MG63 (cell line): ENCODE measurements at places on chromosomes 12 and 14. TPM values are rescaled to one million over a fixed set of nuclear protein-coding genes. Genes with fewer than 3 reads are reported as not detected.

DNA sequence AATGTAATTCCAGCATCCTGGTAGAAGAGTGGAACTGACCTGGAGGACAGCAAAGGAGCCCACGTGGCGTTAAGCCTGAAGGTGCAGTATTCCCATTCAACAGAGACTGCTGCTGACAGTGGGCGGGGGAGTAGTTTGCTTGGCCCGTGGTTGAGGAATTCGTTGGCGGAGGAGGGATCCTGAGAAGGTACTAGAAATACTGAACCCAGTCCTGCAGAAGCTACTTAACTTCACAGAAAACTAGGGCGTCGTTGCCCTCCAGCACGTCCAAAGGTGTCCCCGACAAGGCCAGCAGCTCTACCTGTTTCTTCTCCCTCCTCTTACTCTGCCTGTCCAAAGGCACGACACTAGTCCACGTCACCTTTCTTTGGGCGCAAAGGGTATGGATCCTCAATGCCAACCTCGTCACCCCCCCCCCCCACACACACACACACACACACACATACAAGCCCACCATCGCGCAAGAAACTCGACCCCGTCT lies 303 bp downstream of the PUS7L start:
- DNase-seq: peak; percentile 59

DNA sequence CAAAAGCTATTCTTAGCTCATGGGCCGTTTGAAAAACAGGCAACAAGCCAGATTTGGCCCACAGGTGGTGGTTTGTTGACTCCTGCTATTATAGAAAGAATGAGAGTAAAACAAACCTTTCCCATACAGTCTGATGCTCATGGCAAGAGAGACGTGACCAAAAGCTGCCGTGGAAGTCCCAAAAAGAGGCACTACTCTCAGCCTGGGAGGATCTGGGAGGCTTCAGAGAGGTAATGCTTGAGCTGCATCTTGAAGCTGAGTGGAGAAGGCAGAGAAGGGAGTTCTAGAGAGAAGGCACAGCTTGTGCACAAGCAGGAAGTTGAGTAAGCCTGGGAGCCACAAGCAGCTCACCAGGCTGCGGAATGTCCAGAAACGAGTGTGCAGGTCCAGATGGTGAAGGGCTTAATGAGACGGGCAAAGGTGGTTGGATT lies 9.6 kb downstream of the PLXNC1 start:
- DNase-seq: no peak

GRCh38 chr14:104708606-104709268 lies 15.3 kb upstream of the ADSS1 start:
- DNase-seq: peak; percentile 49

DNA sequence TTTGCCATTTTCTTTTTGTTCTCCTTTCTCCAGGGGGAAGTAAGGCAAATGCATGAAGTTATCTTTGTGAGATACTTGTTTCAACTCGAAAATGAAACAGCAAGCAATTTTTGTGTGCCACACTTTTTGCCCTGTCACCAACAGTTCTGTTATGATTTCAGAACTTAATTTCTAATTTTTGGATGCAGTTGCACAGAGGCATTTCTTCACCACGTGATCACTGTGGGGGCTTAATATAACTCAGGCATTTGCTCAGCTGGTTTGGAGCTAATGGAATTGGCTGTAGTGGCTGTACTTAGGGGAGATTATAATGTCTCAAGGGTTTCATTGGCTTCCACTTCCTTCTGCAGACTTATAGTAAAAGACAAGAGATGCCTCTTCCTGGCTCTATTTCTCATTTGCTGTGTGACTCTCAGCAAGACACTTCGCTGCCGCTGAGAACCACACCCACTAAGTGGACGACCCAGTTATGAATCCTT lies 452.4 kb downstream of the RAD51B start:
- no peak for DNase-seq

DNA sequence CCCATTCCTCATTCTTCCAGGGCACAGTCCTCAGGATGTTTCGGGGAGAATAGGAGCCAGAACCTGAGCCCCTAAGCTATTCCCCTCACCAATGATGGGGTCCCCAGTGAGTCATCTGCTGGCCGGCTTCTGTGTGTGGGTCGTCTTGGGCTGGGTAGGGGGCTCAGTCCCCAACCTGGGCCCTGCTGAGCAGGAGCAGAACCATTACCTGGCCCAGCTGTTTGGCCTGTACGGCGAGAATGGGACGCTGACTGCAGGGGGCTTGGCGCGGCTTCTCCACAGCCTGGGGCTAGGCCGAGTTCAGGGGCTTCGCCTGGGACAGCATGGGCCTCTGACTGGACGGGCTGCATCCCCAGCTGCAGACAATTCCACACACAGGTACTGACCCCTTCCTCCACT lies 1.3 kb downstream of the SLC39A5 start:
- no peak for DNase-seq

DNA sequence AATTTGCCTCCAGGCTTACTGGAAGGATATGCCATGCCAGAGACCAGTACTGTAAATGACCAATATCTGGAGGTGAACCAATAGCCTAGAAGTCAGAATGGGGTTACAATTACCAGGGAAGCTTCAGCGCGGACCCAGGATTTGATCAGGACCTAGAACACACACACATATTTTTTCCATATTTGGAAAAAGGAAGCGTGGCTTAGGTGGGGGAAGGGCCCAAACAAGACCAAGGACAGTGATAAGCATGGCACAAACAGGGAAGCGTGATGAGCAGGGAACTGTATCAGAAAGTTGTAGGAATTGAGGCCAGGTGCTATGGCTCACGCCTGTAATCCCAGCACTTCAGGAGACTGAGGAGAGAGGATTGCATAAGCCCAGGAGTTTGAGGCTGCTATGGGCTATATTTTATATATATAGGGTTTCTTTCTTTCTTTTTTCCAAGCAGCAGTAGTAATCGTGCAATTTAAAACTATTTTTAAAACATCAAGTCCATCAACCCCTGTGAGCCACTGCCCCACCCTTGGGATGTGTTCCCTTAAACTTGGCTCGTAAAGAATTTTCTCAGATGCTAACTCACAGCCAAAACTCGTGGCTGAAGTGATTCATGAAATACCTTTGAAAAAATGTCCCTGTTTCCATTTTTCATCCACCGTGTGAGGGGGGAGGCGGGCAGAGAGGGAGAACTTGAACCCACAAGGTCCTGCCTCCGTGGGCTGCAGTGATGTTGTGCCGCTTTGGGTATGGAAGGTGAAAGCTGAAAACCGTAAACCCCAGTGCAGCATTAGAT lies 16.7 kb downstream of the HRK start:
- DNase-seq: peak; percentile 28

Gene KRT2
- not detected in 2 replicates for total RNA-seq

Gene AHNAK2
- 26.9 and 31.3 TPM in 2 replicates for total RNA-seq

Gene NOXRED1
- not detected in 2 replicates for total RNA-seq

Gene LUM
- 69.9 and 94.9 TPM in 2 replicates for total RNA-seq

DNA sequence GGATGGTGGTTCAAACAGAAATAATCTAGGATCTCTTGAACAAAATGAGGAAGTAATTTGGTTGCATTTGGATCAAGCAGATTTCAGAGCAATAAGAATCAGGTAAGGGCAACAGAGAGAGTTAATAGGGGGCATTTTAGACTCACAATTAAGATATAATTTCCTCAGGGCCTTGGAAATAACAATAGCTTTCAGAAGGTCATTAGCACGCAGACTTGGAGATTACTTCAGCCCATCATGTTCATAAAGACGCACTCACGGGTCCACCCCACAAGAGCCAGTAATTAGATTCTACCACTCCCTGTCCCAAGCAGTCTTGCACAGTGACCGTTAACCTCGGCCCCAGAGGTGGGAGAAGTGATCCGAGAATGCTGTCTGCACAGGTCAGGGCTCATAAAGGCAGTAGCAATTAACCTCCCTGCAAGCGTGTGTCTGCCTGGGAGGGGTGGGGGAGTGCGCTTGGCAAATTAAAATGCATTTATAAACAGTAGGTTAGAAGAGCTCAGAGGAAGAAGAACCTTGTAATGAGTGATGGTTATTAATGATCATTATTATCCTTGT lies 125.7 kb upstream of the CCDC196 start:
- DNase-seq: no peak

DNA sequence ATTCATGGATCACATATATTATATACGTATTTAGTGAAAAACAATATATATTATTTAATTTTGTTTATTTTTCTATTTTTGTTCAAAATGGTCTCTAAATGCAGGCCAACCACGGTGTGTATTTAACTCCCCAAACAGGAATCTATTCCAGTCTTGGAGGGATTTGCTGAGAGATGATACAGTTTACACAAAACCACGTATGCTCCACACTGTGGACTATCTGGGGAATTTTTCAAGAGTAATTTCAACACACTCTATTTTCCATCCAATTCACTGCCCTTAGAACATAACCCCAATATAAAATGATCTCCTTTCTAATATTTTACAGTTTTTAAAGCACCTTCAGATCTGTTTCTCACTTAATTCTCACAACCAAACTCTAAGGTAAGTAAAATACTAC lies 15.3 kb downstream of the EML1 start:
- no peak for DNase-seq

GRCh38 chr14:79356040-79356439 lies 855.3 kb downstream of the DIO2 start:
- no peak for DNase-seq

- no peak for DNase-seq
Measured at GRCh38 chr12:24223926-24224325, 274.5 kb upstream of the SOX5 start.

DNA sequence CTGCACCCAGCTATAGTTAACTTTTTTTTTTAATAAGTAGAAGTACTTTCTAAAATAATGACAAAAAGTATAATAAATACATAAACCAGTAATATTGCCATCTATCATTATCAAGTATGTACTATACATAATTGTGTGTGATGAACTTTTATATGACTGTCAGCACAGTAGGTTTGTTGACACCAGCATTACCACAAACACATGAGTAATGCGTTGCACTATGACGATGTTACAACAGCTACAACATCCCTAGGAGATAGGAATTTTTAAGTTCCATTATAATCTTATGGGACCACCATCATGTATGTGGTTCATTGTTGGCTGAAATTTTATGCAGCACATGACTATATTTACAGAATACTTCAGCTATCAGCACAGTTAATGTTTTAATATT lies 62.9 kb upstream of the VSX2 start:
- DNase-seq: no peak

Gene TAS2R30
- total RNA-seq: not detected in 2 replicates
